ENCODE measurements at places on chromosomes 16 and 17. TPM values are rescaled to one million over a fixed set of nuclear protein-coding genes. Genes with fewer than 3 reads are reported as not detected.
A peak's percentile ranks its signal among the peaks of the same experiment; 100 is the strongest.

The OSGIN1 gene
- polyA plus RNA-seq: 10.5 TPM

The NECAB2 gene
- 0.65 TPM for polyA plus RNA-seq

The KCNH6 gene
- polyA plus RNA-seq: 0.31 TPM

The UTS2R gene
- not detected for polyA plus RNA-seq

GRCh38 chr17:82351713-82352488, 7.1 kb upstream of the TEX19 start:
- DNase-seq: peak; percentile 95

DNA sequence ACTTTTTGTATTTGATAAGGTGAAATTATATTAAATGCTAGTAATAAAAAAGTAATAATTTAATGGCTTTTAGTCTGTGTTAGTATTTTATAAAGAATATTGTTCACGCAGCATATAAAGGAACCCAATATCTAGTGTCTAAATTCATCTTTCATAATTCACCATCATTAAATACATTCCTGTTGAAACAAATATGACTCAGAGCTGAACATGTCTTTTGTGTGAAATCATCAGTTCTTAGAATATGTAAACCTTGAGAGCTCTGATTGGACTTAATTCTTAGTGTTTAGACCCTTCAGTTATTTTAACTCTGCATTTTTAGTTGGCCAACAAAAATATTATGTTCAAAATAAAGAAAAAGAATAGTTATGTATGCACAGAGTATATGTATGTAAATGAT, 71.8 kb downstream of the ABHD15 start:
- DNase-seq: no peak

GRCh38 chr17:40433551-40434415, 9.5 kb upstream of the IGFBP4 start:
- DNase-seq: peak; percentile 42

- peak; percentile 63 for DNase-seq
Observed at GRCh38 chr16:1002399-1003166, 21.0 kb downstream of the SOX8 start.

DNA sequence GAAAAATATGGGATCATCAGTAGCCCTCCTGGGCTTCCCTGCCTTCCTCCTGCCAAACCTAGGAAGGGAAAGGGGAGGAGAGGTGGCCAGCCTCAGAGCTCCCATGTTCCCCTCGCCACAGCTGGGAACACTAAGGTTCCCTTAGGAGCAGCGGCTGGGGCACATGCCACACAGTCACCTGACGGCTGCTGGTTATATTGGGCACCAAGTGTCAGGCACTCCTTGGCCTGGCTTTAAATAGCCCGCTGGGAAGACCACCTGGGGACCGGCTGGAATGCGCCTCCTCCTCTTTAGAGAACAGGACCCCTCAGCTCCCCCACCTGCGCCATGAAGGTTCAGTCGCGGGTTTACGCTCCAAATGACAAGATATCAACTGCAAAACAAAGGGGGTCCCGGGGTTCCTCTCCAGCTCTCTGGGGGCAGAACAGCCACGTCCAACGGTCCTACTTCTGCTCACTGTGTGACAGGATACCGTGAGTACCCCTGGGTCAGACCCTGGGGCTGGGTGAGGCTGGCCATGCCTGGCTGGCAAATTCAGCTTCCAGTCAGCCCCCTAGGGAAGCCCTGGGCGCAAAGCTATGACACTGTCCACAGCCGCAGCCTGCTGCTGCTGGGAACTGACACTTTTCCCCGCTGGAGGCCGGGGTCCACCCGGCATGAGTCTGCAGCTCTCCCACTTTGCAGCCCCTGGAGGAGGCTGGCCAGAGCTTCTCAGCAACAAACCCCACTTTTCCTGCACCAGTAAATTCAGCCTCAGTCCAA, 3.3 kb downstream of the SMIM5 start:
- DNase-seq: peak; percentile 62

GRCh38 chr16:22232277-22233036, 26.4 kb downstream of the EEF2K start:
- peak; percentile 95 for DNase-seq

DNA sequence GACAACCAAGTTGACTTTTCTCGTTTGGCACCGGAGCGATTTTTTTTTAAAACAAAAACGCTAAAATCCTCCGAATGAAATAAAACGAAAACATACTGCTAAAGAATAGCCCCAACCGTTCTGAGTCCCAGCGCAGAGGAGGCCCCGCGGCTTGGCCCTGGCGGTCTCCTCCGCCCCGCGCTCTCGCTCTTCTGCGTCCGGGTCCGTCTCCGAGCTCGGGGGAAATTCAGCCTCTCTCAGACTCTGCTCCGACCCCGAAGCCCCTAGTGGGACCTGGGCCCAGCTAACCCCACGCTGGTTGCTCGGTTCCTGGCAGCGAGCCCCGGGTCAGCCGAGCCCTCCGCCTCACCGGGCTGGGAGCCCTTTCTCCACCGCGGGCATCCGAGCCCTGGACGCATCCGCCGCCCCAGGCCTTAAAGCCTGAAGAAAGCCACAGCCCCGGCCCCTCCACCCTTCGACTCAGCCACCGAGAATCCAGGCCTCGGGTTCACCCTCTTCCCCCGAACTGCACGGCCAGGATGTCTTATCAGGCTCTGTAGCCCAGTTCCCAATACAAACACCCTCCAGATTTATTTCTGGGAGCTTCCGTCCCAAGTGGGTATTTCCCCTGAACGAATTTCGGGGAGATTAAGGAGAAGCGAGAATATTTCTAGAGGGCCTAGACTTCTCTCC, 1.2 kb downstream of the TBX2 start:
- peak; percentile 35 for DNase-seq

DNA sequence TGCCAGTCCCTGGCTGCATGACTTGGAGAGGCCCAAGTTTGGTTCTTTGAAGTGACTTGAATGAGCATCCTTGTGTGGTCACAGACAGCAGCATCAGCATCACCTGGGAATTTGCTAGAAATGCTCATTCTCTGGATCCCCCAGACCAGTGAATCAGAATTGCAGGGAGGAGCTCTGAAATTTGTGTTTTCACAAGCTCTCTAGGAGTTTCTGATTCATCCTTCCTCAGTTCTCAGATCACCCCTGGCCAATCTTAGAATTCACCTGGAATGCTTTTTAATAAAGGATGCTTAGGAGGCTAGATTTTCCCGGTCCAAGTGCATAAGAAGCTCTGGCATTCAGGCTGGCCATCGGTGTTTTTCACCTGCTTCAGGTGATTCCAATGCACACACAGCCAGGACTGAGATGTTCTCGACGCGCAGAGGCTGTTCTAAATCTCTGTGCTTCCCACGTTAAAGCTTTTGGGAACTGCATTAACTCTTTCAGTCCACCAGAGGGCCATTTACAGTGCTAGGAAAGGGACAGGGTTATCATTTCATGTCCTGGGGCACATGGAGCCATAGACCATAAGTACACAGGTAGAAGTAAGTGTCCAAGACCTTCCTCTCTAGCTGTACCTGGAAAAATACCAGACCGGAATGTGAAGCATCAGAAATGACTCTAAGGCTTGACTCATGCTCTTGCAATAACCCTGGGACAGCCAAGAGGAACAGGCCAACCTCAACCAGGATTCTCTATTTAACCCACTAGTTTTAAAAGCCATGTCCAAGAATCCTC, 85.7 kb upstream of the XYLT1 start:
- DNase-seq: peak; percentile 11

DNA sequence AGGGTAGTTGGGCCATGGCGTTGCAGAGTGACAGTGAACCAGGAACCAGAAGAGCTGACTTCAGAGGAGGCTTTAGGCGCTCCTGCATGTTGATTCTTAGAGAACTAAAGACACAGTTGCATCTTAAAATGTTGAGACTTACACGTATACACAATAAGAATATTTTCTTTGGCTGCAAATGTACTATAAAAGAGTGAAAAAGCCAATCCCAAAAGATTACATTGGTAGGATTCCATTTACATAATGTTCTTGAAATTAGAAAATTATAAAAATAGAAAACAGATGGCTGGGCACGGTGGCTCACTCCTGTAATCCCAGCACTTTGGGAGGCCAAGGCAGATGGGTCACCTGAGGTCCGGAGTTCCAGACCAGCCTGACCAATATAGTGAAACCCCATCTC, 738.8 kb downstream of the WWOX start:
- no peak for DNase-seq

DNA sequence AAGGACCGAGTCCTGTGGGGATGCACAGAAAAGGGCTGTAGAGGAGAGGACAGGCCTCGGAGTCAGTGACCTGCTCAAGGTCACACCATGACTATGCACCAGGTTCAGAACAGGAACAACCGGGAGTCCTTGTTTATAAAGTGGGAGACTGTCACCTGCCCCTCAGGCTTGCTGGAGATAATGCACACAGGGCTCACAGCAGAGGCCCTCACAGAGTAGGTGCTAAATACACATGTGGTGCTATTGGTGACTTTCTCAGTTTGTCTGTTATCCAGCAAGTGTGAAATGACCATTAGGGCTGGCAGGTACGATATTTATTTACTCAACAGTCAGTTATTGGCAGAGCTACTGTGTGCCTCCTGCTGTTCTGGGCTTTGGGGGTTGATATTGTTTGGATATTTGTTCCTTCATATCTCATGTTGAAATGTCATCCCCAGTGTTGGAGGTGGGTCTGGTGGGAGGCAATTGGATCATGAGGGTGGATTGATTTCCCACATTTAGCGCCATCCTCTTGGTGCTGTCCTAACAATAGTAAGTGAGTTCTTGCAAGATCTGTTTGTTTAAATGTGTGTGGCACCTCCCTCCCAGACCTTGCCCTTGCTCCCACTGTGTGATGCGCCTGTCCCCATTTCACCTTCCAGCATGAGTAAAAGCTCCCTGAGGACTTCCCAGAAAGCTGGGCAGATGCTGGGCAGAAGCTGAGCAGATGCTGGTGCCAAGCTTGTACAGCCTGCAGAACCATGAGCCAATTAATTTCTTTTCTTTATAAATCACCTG, 162.1 kb upstream of the MPHOSPH6 start:
- peak; percentile 22 for DNase-seq

DNA sequence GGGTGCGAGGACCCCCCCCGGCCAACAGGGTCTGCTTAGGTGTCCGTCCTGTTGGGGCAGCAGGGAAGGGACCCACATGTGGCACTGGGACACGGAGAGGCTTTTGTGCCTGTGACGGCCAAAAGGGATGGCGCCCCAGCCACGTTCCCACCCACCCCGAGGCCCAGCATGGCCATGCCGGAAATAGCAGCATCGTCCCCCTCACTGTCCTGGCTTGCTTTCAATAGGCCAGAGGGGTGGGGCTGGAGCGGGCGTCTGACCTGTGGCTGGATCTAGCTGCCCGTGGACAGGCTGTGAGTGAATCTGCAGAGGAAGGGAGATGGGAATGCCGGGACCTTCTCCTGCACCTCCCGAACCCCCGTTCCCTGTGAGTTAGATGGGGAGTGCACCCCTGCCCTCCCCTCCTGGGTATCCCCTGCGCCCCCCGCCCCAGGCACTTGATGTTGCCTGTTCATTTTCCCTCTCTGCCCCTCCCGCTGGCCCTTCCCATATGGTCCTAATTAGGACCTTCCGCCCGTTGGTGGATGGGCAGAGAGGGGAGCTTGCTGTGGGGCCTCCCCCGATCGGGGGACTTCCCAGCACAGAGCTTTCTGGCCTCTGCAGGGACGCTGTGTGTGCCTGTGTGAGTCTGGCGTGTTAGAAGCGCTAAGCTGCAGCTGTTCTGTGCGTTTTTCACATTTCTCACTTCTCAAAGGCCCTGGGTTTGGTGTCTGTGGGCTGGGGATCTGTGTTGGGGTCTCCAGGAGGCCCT, 292.8 kb downstream of the SEC14L1 start:
- peak; percentile 81 for DNase-seq
